Activated CD4-positive, CD25-positive, alpha-beta regulatory T cell (primary cell): ENCODE measurements at places on chromosomes 2 and 18.

DNA sequence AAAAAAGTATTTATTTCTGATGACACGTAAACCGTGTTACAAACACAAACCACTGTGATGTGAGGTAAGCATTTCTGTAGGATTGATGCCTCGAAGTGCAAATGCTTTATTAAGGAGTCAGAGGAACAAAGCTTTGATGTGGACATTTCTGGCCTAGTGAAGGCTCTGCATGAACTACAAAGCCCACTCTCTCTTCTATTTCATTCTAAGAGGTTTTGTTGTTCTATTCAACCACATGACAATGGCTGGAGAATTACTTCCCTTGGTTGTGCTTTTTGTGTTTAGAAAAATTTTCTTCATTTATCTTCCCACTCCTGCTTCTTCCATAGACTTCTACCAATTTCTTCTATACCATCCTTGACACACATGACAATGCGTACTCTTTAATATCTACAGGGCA lies 125.7 kb upstream of the CCDC195 start:
- no peak for DNase-seq

DNA sequence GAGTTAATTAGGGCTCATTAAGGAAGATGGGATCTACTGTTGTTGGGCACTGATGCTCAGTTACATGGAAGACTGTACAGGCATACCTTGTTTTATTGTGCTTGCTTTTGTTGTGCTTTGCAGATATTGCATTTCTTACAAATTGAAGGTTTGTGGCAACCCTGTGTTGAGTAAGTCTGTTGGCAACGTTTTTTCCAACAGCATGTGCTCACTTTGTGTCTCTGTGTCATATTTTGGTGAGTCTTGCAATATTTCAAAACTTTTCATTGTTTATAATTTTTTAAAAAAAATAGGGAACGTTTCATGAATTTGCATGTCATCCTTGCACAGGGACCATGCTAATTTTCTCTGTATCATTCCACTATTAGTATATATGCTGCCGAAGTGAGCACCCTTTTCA lies 15.6 kb downstream of the PHLPP1 start:
- no peak for DNase-seq

DNA sequence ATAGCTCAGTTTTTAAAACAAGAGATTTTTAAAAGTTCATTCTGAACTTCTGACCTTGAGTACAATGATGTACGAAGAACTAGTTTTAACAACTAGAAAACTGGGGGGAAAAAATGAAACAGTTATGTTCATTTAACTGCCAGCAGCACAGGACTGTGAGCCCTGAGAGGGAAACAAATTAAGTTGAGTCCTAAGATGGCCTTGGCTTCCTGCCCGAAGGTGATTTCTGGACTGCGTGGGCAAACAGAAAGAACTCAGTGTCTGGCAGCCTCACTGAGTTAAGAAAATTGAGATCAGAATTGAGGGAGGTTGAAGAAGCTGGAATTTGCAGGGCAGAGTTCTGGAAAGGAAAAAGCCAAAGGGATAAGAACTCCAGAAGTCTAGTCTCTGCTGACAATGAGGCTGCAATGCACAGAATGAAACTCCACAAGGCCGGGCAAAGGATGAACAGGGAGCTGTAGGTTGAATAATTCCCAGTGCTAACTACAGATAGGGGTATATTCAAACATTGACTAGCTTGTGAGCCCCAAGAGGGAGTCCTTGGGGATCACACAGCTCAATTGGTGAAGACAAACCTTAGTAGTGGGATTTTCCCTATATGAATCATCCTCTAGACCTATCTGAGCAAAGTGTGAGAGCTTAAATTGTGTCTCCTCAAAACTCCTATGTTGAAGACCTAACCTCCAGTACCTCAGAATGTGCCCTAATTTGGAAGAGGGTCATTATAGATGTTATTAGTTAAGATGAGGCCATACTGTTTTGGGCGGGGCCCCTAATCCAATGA lies 13.1 kb upstream of the CRACDL start:
- no peak for DNase-seq

DNA sequence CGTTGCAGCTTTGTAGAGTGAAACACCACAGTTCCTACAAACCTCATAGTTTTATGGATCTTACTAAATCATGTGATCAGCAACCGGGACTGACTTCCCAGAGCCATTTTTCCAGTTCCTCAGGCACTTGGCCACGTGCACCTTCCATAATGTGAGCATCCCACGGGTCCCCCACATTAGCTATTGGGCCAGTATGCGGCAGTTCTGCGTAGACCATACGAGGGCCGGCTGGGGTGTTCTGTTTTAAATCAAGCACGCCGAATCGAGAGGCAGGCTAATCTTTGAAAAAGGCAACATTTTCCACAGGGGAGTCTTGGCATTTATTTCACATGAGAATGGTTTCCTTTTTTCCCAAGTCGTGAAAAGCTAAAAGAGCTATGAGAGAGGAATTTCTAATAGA lies 135.6 kb upstream of the CCDC195 start:
- DNase-seq = no peak

GRCh38 chr2:190748966-190749365 lies 100.1 kb downstream of the NAB1 start:
- no peak for DNase-seq

DNA sequence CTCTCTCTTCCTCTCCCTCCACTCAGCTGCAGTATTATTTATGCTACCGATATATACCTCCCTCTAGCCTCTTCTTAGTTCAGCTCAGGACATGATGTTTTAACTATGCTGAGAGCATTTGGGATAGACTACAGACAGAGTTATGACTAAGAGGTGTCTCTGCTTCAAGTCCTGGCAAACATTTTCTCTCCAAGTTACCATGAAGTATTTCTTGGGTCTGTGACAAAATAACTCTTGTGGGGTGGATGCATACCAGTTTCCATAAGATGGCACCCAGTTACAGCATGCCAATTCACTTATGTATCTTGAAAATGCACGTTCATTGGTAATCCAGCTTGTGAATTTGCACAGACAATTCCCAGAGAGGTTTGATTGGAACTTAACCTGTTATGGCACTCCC lies 737.6 kb downstream of the SLC4A3 start:
- no peak for DNase-seq

DNA sequence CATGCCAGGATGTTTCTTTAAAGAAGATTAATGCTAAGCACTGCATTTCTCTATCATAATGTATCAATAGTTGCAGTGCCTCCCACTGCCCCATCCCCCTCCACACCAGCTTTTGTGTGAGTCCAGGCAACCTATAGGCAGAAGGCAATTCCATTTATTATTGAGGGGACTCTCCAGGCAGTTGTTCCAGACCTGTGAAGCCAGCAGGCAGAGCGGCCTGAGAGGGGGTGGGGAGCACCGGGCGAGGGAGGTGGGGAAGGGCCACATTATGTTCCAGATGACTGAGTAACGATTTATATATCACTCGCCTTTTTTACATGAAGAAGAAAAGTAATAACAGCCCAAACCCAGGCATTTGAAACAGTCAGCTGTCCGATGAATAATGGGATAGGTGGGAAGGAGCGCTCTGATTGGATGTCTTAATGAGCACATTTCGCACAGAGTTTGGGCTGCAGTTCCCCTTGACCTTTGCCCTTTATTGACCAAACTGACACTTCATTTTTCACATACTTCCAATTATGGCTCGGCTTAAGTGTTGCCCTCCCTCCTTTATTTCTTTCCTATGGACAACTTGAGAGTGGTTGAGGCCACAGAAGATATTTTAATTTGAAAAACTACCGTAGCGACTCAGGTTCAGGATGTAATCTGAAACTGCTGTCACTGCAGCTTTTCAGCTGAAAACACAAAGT lies 34.4 kb downstream of the MEIS1 start:
- DNase-seq = no peak

- DNase-seq = no peak
These were observed 177.0 kb downstream of the SEPTIN10 start for GRCh38 chr2:109436610-109437225.

DNA sequence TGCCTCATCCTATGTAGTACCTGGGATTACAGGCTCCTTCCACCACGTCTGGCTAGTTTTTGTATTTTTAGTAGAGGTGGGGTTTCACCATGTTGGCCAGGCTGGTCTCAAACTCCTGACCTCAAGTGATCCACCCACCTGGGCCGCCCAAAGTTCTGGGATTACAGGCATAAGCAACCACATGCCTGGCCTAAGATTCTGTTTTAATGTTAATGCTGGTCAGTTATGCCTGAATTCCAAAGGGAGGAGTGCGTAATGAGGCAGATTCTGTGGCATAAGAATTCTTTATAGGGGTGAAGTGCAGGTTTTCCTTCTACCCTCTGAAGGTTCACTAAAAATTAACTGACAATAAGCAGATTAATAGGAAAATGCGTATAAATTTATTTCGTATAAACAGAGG lies 1343.8 kb upstream of the LRRTM1 start:
- no peak for DNase-seq
